ENCODE measurements at places on chromosomes 2 and 18. TPM values are rescaled to one million over a fixed set of nuclear protein-coding genes. Genes with fewer than 3 reads are reported as not detected.

RTP5 gene
- total RNA-seq, result not detected

GRCh38 chr18:58937071-58937886, 72.6 kb downstream of the ZNF532 start:
- DNase-seq, result no peak
- H3K4me3 ChIP-seq, result no peak overlapping the region
- no peaks in the 10 kb centered on the region for H3K36me3 ChIP-seq
- no peak overlapping the region for H3K27ac ChIP-seq
- H3K27me3 ChIP-seq, result no peaks in the 10 kb centered on the region

DNA sequence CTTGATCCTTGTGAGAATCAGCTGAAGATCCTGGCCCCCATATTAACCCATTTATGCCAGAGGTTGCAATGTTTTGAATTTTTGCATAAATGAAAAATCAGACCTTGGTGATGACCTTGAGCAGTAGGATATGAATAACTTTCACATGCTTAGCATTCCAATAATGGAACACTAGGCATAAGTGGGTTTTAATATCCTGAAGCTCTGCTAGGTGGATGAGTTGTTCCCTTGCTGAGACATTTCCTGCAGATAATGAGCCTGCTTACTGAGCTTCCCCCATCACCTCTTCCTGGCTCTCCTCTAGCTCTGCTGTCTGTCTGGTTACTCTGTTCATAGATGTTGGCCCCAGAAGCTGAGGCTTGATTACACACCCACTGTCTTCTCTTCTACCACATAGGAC, 25.5 kb upstream of the SEC11C start:
- no peak for DNase-seq
- no peaks in the 10 kb centered on the region for H3K36me3 ChIP-seq
- H3K27me3 ChIP-seq, result no peaks in the 10 kb centered on the region
- no peak overlapping the region for H3K4me3 ChIP-seq

GRCh38 chr2:9914384-9915065, 37.0 kb upstream of the GRHL1 start:
- no peaks in the 10 kb centered on the region for H3K27me3 ChIP-seq
- H3K4me1 ChIP-seq, result no peaks in the 10 kb centered on the region
- H3K36me3 ChIP-seq, result peaks cover 3% of the 10 kb centered on the region
- no peak overlapping the region for H3K27ac ChIP-seq

- peak overlapping the region; percentile 56 for H3K4me3 ChIP-seq
- peaks cover 11% of the 10 kb centered on the region for H3K4me1 ChIP-seq
- no peaks in the 10 kb centered on the region for H3K36me3 ChIP-seq
- DNase-seq, result no peak
These were observed 1.7 kb downstream of the ACVR2A start for GRCh38 chr2:147846412-147847081.

DNA sequence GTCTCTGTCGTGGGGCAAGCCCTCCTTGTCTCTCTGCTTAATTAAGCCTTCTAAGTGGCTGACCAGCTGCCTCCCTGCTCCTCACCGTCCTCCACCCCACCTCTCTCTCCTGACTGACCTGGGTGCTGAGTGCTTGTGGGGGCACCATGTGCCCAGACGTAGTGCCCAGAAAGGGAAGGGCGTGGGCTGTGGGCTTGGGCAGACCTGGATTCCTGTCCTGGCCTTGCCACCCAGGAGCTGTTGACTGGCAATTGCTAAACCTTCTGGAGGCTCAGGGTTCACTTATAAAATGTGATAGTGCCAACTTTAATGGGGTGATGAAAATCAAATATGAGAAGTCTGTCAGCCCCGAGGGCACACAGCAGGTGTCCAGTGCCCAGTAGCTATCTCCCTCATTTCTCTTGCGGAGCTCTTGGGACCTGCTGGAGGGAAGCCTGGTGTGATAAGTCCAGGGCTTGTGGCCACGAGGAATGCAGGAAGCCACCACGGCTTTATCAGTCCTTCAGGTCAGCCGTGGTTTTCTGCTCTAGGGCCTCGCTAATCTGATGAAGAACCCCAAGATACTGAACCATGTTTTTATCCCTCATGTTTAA, 22.0 kb upstream of the INHBB start:
- no peak for DNase-seq
- no peaks in the 10 kb centered on the region for H3K27me3 ChIP-seq
- H3K4me1 ChIP-seq, result no peaks in the 10 kb centered on the region
- H3K27ac ChIP-seq, result no peak overlapping the region
